Left kidney (tissue), 8 donors: ENCODE measurements at places on chromosomes 2 and 18. TPM values are rescaled to one million over a fixed set of nuclear protein-coding genes. Genes with fewer than 3 reads are reported as not detected.

- DNase-seq: no peak
These were observed 10.6 kb downstream of the PLEKHB2 start for GRCh38 chr2:131115752-131116151.

GRCh38 chr18:13809043-13809430, 14.9 kb upstream of the MC5R start:
- no peak for DNase-seq

DNA sequence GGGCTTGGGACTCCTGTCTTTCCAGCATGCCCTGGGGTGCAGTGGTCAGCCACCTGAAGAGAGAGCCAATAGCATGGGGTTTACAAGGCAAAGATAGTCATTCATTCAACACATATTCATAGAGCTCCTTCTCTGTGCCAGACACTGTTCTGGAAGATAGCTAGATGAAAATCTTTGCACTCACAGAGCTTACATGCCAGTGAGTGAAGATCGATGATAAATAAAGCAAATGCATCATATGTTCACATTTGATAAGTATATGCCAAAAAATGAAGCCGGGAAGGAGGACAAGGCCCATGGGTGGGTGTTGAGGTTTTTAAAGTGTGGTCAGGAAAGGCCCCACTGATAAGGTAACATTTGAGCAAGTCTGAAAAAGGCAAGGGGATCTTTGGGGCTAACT, 130.8 kb upstream of the CDCA7 start:
- no peak for DNase-seq

DNA sequence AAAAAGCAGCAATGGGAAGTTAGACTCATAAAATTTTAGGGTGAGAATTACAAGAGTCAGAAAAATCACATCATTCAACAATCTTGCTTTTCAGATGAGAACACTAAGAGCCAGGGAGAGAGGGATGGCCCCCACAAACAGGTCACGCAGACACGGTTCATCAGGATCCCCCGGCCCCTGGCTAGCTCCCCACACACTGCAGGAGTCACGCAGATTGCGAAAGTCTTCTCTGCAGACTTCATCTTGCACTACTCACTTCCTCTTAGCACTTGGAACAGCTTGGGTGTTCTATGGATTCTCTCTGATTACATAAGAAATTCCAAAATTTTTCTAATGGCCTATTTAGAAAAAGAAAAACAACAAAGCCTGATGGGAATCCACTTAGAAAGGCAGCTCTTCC, 21.6 kb upstream of the SULT1C2 start:
- no peak for DNase-seq

GRCh38 chr2:68121873-68122679, 35.6 kb upstream of the PNO1 start:
- DNase-seq: peak; percentile 83

DNA sequence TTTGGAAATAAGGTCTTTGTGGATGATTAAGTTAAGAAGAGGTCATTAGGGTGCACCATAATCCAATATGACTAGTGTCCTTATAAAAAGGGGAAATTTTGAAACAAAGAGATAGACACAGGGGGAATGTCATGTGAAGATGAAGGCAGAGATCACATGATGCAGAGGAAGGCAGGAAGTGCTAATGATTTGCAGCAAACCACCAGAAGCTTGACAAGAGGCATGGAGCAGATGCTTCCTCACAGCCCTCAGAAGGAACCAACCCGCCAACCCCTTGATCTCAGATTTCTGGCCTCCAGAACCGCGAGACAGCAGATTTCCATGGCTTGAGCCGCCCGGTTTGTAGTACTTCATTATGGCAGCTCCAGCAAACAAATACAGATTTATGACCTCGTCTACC, 17.4 kb upstream of the SMARCAL1 start:
- DNase-seq: no peak

- no peak for DNase-seq
These were observed 215.5 kb downstream of the GBX2 start for GRCh38 chr2:235952714-235953113.

GRCh38 chr18:23737578-23737977, 48.3 kb downstream of the LAMA3 start:
- DNase-seq: no peak

DNA sequence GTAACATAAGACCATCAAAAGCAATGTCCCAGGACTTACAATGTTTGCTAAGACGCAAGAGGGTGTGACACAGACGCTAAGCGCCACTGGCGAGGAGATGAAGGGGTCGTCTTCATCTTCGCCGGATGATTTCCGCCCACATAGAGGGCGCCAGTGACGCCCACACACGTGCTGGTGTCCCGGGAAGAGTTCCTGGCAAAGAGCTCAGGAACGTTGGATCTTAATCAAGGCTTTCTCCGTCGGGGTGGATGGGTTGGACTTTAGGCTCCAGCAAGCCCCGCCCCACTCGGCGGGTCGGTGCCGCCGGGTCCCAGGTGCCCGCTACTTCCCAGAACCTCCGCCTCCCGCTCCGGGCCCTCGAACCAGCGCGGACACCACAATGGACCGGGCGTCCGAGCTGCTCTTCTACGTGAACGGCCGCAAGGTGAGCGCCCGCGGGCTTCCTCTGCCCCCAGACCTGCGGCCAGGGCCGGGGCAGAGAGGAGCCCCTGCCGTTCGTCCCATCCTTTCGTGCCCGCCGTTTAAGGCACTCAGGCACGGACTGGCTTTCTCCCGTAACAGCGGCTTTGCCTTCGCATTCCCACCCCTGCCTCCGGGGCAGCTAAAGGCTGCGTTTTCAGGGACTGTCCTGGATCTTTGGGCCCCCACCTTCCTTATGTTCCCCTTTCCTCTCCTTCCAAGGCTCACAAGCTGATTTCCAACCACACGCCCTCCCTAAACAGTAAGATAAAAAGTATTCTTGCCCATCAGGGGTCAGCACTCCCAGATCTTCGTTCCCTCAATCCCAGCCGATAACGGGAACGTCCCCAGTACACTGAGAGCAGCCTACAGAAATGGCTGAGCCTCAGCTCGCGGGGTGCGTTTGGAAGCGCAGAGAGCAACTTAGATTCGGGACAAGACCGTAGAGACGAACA, at the start of gene AOX1:
AOX1 (plus strand) TSS at position 285 of the 914 bp plus-strand sequence; CDS start at position 380, 95 bp downstream.
- DNase-seq: peak; percentile 53

- no peak for DNase-seq
These were observed 53.2 kb upstream of the ARL4C start for GRCh38 chr2:234550056-234550455.

GRCh38 chr2:71950256-71951082, 197.2 kb downstream of the CYP26B1 start:
- no peak for DNase-seq

DNA sequence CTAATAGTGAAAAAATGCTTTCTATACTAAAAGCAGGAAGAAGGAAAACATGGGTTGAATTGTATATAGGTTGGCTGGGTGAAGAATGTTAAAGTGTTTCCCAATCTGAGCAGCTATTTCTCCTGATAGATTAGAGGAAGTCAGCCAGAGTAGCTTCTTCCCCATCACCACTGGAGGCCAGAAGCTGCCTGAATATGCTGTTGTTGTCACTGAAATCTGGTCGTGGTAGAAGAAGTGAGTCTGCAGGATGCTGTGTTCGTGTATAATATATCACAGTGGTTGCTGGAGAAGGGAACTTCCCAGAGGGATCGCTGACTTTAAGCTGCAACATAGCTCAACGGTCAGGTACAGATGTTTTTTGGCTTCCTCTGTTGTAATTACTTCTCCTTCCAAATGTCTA, 247.5 kb upstream of the LRATD1 start:
- DNase-seq: no peak

DNA sequence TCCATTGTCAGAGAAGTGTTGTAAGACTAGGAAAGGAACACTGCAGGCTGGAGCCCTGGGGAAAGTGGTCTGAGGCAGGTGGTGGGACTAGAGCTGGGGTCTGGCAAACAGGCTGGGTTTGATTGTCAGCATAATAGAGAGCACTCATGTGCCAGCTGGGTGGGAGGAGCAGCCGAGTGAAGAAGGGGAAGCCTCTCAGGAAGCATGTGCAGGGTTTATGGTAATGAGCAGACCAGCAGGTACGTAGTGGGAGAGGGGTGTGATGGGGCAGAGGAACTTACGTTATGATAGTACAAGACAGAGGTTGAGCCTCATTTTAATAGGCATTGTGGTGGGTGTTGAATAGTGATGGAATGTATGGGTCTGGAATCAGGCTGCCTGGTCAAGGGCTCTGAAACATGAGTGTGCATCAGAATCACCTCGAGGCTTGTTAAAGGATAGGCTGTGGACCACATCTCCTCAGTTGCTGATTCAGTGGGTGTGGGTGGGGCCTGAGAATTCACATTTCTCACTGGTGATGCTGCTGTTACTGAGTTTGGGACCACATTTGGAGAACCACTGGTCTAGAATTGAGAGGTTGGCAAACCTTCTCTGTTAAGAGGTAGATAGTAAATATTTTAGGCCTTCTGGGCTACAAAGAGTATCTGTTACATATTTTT, 1.7 kb upstream of the MGAT5 start:
- no peak for DNase-seq

- no peak for DNase-seq
These were observed 49.2 kb downstream of the PLB1 start for GRCh38 chr2:28544922-28545589.

Gene VAMP8
- polyA plus RNA-seq: 89.3 TPM

Gene ZNF804A
- 2.1 TPM for polyA plus RNA-seq

Gene SEPTIN10
- 128 TPM for polyA plus RNA-seq

Gene PAIP2B
- 21.6 TPM for polyA plus RNA-seq

Gene SCYGR4
- polyA plus RNA-seq: not detected

Gene CDH20
- 3.3 TPM for polyA plus RNA-seq

Gene RESP18
- polyA plus RNA-seq: not detected

Gene CCBE1
- polyA plus RNA-seq: 31.5 TPM

Gene C2orf72
- polyA plus RNA-seq: 4.0 TPM

Gene RTKN
- 70.4 TPM for polyA plus RNA-seq

Gene ANKRD29
- polyA plus RNA-seq: 0.93 TPM

Gene TEKT4
- 0.20 TPM for polyA plus RNA-seq
